Stimulated activated CD4-positive, alpha-beta T cell treated with anti-CD3 and anti-CD28 coated beads, Interleukin-4, amount 100 ng/mL, for 4 hours (primary cell): ENCODE measurements at places on chromosomes 16 and 17.

- no peak for DNase-seq
Measured at GRCh38 chr16:53744449-53744848, 40.5 kb downstream of the FTO start.

DNA sequence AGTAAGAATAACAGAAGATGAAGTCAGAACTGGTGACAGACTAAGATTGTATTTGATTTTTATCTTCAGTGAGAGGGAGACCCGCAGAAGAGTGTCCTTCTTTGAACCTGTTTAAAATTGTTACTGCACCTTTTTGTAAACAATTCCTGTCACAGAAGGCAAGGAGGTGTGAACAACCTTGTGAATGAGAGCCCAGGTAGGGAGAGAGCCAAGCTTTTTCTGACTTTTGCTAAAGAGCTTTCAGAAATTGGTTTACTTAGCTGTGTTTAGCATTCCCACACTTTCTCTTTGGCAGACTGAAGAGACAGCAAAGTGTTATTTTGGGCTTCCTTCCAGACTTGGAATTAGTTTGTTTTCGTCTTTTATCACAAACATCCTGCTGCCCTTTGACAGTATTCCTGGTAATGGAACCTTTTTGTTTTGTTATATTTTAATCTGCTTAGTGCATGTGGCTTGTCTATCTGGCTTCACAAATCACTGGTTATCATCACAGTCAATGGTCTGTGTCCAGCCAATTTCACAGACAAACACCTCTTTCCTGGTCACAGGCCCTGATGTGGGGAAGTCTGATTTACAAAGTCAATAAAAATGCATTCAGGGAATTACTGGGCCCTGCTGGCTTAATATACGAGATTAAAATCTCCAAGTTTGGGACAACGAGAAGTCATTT is 85.7 kb upstream of the HS3ST2 start:
- no peak for DNase-seq

- no peak for DNase-seq
Measured at GRCh38 chr16:30744183-30744582, 4.0 kb upstream of the PHKG2 start.

DNA sequence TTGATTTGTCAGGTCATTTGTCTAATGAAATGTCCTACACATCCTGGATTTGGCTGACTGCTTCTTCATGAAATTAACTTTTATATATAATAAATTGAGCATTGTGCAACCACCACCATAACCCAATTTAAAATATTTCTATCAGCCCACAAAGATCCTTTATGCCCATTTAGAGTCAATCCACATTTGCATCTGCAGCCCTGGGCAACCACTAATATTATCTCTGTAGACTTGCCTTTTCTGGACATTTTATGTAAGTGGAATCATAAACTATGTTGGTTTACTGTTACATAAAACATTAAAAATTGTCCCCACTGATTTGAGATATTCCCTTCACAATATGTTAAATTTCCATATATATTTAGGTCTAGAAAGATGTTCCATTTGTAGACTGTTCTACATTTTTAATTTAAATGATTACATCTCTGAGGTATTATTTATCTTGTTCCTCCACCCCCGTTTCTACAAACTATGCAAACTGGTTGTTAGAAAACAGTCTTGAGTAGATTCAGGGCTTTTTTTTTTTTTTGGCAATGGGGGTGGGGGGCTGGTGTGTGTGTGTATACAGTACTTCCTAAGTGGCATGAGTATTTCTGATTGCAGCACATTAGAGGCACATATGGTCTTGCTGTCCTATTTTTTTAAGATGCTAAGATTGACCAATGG is 16.7 kb downstream of the RFWD3 start:
- DNase-seq, result no peak

DNA sequence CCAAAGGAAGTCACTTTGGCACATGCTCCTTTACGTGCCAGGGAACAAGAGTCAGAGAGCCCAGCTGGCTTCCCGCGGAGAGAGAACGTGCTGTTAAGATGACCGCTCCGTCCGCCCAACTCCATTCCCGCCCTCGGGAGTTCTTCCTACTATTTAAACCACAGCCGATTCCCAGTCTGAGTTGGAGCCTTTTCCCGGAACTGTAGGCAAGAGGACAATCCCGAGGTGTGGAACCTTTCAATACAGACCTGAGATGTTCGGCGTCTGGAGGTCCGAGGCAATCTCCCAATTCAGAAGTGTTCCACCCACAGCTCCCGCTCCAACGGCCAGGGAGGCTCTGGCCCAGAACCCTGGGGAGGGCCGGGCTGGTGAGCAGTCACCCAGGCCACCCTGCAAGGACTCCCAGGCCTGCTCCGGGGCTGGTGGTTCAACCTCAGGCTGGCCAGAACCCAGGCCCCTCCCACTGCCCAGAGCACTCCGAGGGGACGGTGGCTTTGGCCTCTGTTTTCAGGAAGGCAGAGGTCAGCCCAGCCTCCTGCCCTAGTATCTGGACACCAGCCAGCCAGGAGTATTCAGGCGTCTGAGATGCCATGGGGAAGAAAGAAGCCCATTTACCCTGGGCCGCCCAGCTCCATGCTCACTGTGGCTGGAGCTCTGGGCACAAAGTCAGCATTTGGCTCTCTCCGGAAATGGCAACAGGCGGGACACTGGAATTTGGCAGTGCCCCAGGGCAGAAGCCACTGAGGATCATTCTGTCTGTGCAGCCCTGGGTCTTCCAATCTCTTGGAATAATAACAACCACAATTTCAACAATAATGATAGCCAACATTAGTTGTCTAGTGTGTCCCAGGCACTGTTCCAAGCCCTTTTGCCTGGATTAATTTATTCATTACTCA is 21.4 kb downstream of the EMP2 start:
- no peak for DNase-seq

DNA sequence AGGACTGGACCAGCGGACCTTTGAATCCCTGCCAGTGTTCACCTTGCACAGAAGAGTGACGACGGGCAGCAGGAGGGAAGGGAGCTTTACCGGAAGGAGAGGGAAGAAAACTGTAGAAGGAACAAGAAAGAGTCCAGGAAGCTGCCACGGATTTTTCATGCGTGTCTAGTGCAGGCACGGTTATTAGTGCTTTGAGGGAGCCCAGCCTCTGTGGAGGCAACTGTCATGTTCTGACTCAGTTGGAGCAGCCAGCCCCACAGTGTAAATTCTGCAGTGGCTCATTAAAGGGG is 6.5 kb upstream of the HOXB13 start:
- DNase-seq, result no peak

GRCh38 chr17:27760069-27760885 is 40.1 kb downstream of the NOS2 start:
- peak; percentile 53 for DNase-seq

- DNase-seq, result no peak
Measured at GRCh38 chr16:12210258-12210880, 233.8 kb downstream of the SNX29 start.

- DNase-seq, result peak; percentile 2
Measured at GRCh38 chr17:63275318-63275970, 170.7 kb downstream of the CYB561 start.

GRCh38 chr17:6677158-6677831 is 25.7 kb downstream of the C17orf100 start:
- DNase-seq, result no peak

GRCh38 chr16:12614662-12615278 is 188.9 kb downstream of the CPPED1 start:
- no peak for DNase-seq

DNA sequence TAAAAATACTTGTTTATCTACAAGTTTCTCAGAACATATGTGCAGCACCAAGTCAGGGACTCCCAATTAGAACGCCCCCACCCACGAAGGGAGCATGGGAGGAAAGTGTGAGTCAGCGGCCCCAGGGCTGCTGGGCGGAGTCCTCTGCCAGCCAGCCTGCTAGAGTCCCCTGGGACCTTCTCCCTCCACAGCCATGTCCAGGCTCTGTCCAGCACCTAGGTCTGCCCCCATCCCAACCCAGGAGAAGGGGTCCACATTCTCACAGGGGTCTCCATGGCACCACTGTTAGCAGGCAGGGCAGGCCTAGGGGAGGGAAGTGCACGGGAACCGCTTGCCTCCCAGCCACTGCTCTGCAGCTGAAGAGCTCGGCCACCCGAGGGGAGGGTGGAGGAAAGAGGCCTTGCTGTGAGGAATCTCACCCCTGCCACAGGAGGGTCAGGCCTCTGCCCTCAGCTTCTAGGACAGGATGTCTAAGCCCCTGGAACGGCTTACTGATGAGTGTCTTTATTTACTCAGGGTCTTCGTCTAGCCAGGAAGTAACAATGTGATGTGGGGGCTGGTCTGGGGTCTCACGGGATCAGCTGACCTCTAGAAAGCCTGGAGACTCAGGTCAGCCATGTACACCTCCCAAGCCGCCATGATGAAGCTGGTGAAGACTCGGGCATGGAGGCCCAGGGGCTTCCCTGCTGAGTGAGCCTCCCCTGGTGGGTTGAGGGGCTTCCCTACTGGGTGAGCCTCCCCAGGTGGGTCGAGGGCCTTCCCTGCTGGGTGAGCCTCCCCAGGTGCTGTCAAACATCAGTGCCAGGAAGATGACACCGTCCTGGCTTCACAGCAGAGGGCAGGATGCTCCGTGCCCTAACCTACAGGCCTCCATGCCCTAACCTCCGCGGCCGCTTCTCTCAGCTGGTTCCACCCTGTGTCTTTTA is 190.3 kb downstream of the RBFOX3 start:
- peak; percentile 22 for DNase-seq

GRCh38 chr17:65561452-65562205 is at the start of gene AXIN2:
Gene AXIN2, minus strand, starts transcription at chr17:65561648. Its CDS starts 3,028 bp downstream, at chr17:65558620.
- DNase-seq, result peak; percentile 84

DNA sequence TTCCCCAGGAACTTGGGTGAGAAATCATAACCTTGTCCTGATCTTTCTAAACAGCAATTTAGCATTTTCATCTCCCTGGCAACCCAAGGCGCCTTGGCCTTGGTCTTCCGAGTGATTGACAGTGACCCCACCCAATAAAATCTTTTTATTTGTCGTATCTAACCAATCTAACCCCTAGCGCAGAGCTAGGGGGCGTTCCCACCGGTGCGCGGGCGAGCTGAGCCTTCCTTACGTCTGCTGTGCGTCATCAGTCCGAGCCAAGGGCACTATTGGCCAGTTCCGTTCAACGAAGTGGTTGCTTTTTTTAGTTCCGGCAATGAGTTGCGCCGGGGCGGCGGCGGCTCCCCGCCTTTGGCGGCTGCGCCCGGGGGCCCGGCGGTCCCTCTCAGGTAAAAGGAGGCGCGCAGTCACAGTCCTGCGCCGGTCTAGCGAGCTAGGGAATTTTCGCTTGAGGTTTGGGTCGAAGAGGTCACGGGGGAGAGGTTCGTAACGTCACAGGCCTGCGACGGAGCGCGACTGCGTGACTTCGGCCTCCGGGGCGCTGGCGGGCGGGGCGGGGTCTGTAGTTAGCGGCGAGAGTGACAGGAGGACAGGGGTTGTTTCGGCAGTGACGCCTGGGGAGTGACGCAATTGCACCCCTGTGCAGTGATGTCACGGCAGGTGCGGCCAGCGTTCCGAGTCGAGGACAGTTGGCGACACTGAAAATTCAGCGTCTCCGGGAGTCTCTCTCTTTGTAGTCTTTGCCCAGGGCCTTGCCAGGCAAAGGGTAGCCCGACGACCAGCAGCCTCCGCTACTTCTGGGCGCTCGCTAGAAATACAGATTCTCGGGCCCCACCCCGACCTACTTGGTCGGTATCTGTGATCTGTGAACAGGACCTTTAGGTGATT is at the start of gene COQ7:
TSS of gene COQ7 (plus strand) at position 266 of the 888 bp plus-strand sequence. CDS start at position 317, 51 bp downstream.
- DNase-seq, result peak; percentile 98

DNA sequence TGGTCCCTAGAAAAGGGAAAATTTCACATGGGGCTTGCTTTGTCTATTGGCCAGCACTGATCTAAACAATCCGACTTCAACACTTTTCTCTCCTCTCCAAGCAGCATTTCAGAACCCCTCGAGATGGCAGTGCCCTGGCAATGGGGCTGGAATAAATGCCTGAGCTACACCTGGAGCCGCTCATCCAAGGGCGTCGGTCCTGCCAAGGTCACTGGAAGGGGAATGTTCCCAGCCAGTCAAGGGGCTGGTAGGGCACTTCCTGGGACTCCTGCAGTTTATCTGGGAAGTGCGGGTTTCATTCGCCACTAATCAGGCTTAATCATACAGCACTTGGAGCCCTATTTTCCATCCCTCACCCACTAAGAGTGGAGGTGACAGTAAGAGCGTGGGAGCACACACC is 17.1 kb downstream of the MEAK7 start:
- no peak for DNase-seq

DNA sequence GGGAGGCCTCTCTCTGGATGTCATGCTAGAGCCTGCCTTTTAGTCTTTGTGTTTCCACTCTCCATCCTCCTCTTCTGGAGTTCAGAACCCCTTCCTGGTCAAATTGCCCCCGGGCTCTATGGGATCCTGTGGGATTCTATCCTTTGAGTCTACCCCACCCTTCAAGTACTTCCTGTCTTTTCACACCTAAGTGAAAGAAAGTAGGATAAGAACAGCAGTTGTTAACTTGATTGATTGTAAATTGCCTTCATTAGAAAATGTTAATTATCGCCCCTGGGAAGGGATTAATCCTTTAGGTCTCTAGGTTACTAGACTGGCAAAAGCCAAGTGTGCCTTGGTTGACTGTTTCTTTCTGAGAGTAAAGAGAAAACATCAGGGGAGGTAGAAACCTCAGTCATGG is 30.1 kb downstream of the PRKCB start:
- DNase-seq, result no peak

DNA sequence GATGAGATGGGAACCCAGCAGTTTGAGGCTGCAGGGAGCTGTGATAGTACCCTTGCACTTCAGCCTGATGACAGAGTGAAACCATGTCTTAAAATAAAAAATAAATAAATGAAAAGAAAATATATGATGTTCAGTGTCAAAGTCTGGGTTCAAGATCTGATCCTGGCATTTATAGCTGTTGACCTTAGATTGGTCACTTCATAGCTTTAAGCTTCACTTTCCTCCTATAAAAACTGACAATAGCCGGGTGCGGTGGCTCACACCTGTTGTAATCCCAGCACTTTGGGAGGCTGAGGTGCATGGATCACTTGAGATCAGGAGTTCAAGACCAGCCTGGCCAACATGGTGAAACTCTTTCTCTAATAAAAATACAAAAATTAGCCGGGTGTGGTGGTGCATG is 5.2 kb upstream of the ZNF821 start:
- DNase-seq, result no peak

- DNase-seq, result peak; percentile 47
Measured at GRCh38 chr17:19513897-19514488, 19.7 kb upstream of the SLC47A1 start.

- peak; percentile 79 for DNase-seq
Measured at GRCh38 chr17:7219812-7220592, at the start of the genes ACADVL and DLG4. Gene ACADVL, plus strand, starts transcription at chr17:7219938. Its CDS starts 47 bp downstream, at chr17:7219985. Gene DLG4, minus strand, starts transcription at chr17:7219836.

DNA sequence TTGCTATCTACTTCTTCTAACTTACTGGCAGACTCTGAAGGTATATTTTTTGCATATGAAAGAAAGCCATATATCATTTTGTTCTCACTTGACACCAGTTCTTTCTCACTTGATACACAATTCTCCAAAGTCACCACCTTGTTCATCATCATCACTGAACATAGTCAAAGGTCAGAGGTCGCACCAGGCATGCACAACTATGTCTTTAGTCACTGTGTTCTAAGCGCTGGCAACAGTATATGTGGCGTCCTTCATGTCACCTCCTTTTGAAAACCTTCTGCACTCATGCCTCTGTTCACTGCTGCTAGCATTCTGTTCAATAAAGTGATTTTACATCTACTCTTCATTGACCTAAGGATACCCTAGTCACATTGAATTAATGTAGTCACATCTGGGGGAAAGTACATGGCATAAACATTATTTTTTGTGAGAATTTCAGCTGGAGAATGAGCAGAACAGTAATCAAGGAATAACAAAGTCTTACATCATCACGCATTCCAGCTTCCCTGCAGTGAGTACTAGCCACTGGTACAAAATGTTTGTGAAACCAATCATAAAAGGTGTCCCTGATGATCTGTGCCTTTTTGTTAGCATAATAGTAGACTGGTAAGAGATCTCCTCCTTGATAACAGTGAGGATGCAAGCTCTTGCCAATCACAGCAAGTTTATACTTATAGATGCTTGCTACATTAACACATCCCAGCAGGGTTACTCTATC is 20.5 kb upstream of the TBX4 start:
- no peak for DNase-seq

- no peak for DNase-seq
Measured at GRCh38 chr16:85484347-85485300, 128.5 kb upstream of the GSE1 start.
